ENCODE measurements at places on chromosomes 5 and 9.

DNA sequence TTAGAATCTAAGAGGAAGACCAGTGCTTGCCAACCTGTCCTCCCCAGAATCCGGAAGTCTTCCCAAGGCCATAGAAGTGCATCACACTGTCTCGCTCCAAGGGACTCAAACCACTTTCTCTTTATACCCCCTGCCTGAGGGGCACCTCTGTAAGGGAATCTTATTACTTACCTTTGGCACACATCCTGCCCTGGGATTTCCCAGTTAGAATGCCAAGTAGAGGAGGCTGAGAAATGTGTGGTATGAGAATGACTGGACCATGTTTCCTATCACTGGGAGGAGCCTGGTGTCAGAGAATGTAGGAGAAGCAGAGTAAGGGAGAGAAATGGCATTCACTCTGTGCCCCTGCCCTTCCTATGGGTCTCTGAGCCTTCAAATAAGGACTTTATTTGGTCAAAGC lies 85.8 kb downstream of the AOPEP start:
- DNase-seq: no peak

GRCh38 chr5:112440031-112440430 lies 21.0 kb upstream of the EPB41L4A start:
- DNase-seq: no peak

GRCh38 chr5:160330212-160330611 lies 17.8 kb upstream of the CCNJL start:
- no peak for DNase-seq

GRCh38 chr5:159098603-159099436 lies 896 bp downstream of the EBF1 start:
- no peak for DNase-seq

- no peak for DNase-seq
These were observed 280.8 kb upstream of the GRIA1 start for GRCh38 chr5:153209687-153210086.

Measured in stimulated activated CD8-positive, alpha-beta memory T cell treated with anti-CD3 and anti-CD28 coated beads, Interleukin-4, amount 100 ng/mL, for 1 hour (primary cell).